ENCODE measurements at places on chromosomes 1 and 21.

- no peak for DNase-seq
These were observed 24.2 kb downstream of the TMEM51 start for GRCh38 chr1:15177710-15178166.

- DNase-seq: peak; percentile 69
These were observed 1.9 kb downstream of the BTBD19 start for GRCh38 chr1:44810101-44810761.

GRCh38 chr1:30745156-30745833, 12.3 kb downstream of the LAPTM5 start:
- DNase-seq: no peak

DNA sequence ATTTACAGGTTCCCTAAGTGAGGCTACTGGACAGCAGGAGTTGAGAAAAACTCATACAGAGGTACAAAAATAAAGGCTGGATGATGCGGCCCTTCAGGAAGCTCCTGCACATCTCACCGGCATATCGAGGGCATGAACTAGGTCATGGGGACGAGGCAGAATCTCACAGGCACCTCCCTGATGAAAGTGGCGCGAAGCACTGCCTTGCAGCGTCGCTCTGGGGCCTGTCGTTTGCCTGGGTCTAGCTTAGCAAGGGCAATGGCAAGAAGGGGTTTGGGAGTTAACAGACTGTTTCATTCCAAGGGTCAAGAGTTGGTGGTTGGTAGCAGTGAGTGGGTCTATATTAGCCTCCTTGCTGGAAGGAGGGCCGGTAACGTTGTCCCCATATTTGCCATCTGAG, 103.5 kb upstream of the IRF2BP2 start:
- DNase-seq: no peak

GRCh38 chr21:33015096-33015495, 10.6 kb upstream of the OLIG2 start:
- DNase-seq: no peak

DNA sequence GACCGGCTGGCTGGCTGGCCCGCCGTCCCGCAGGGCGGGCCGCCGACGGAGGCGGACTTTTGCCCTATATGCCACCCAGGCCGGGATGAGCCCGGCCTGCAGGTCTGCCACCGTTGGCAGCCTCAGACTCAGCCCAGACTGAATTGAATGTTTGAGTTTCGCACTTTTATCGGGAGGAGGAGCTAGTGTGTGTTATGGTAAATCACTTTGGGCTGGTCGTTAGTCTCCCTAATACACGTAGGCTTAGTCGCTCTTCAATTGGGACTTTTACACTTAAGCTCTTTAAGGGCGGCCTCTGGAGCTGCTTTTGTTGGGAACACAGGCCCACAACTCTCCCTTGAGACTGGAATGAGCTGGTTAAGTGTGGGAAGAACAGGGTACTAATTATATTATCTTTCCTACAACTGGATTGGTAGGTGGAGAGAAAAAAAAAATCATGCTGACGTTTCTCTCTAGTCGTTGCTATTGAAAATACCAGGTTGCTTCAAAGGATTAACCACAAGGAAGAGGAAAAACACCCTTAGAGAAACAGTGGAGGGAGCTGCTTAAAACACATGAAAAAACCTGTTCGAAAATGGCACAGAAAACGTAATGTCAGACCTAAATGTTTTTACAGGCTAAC, 1.4 kb upstream of the IRF2BP2 start:
- no peak for DNase-seq

DNA sequence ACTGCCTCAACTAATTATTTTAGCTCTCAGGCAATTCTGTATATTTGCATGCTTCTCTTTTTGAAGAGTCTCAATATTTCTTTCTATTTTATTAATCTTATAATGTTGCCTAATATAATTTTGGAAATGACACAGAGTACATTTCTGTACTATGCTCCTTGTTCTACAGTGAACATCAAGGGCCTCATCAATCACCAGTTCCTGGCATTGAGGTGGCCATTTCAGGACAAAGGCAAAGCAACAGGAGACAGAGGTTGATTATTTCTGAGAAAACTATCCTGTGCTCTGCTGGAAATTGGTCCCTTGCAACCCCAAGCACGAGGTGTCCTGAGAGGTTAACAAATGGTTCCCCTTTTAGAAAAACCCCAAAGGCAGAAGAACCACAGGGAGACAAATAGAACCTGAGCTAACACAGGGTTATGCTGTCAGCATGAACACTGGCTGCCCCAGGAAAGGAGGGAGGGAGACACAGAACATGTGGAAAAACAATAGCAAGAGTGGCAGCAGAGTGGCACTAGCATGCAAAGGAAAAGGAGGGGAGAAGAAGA, 63.9 kb upstream of the VAV3 start:
- no peak for DNase-seq

Measured in head of caudate nucleus (tissue), 42 donors.